ENCODE measurements at places on chromosomes 1 and 21.

- DNase-seq, result no peak
These were observed 565.2 kb upstream of the ADAMTS5 start for GRCh38 chr21:27532076-27532475.

- no peak for DNase-seq
These were observed 433.1 kb downstream of the PCP4 start for GRCh38 chr21:40300300-40300699.

DNA sequence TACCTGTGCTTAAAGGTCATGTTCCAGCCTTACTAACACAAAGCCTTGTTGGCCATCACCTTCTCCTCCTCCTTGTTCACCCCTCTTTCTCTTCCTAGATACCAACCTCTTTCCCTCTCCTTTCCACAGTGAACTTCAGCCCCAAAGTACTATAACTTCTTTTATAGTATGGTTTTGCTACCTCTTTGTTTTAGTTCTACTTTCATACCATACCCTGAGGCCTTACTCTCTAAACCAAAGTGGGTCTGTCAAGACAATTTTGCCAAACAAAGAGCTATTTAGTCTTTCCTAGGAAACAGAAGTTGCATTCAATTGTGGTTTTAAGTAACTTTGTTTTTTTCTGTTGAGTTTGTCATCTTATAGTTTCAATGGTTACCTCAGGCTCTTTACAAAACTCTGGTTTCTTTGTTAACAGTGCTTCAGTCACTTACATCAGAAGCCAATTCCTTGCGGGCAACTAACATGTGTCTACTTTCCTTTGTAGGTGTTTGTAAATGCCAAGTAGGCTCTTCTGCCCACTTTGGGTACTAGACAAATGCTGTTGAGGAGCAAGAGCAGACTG lies 623.9 kb upstream of the PKN2 start:
- DNase-seq, result no peak

DNA sequence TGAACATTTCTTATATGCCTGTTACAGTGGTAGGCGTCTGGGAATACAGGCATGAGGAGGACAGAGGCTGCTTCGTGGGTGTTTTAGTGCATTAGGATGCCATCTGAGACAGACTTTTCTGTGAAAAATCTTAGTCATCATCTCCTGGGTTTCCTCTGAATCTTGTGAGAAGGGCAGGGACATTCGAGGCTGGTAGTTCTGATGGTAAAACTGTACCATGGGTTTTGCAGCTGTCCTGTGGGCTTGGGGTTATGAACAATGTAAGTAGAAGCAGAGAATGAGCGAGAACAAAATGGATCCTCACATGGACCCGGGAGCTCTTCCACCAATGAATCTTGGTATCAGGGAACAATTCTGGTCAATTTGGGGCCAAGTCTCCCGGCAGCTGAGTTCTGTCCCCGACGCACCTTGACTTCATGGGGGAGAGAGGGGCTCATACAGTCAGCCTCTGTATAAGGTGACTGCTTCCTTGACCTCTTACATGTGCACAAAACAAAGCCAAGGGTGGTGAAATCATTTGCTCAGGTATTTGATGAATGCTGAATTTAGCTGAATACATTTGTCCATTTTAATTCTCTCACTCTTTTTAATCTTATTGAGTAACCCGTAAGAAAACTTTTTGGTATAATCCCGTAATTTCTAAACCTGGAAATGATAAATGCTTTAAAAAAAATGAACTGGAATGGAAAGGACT lies 63.6 kb upstream of the ERRFI1 start:
- DNase-seq, result no peak

DNA sequence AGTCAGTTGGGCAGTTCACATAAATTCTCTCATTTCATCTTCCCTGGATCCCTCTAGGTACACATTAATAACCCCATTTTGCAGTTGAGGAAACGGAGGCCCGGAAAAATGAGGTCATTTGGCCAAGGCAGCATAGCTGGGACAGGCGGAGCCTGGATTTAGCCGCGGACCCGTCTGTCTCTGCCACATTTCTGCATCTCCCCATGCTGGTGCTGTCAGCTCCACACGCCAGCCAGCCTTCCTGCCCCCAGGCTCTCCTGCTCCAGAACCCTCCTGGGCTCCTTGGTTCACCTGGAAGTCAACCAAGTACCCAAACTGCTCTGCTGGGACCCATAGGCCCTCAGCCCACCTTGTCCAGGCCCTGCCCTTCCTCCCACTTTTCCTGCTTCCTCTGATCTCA lies 7.6 kb downstream of the FOXO6 start:
- no peak for DNase-seq

GRCh38 chr21:29074783-29075182 lies 1.3 kb upstream of the CCT8 start:
- no peak for DNase-seq

DNA sequence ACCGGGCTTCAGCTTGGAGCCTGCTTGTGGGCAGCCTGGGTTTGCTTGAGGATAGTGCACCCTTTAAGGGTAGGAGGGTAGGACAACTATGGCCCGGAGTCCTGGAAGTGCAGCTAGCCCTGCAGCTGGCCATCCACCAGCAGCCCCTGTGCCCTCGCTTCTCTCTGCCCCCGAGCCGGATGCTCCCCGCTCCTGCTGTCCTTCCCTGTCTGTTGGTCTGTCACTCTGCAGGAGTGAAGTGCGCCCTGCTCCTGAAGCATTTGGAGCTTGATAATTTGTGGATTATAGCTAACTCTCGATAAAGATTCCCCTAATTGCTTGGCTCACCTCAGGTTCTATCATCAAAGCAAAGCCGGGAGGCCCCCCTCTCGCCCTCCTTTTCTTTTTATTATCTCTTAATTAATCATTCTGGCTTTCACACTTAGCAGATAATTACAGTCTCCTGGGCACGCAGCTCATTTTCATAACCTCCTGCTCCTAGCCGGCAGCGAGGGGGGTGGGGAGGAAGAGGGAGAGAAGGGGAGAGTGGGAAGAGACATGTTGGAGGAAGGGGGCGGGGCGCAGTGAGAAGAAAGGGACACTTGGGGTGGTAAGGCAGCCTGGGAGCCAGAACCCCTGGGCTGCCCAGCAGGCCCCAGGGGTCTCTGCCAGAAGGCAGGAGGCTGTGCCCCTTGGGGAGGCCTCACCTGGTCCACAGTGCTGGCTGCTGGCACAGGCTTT lies 14.4 kb downstream of the KIRREL1 start:
- no peak for DNase-seq

DNA sequence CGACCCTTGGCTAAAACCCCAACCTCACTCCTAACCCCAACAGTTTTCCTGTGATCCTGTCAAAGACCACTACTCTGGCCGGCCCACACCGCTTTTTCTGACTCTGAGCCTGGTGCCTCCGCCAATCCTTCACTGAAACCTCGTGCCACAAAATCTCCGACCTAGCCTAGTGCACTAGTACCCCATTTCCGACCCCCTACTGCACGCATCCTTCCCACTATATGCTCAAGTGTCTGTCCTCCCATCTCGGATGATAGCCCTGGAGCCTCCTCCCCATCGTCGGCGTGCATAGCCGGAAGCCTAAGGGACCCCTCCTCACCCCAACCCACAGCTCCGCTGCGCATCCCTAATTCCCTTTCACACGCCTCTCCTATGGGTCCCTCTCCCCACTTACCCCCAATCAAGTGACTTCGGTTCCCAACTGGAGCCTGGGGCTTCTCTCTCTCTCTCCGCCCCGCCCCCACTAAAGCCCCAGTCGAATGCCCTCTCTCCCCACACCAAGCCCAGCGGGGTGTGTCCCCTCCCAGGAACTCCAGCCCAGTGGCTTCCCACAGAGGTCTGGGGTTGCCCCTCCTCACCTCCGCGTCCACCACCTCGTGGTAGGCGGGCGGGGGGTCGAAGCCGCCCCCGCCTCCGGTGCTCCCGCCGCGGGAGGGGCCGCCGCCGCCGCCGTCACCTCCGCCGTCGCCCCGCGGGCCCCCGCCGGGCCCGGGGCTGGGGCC lies 791 bp downstream of the USP24 start:
- DNase-seq, result peak; percentile 19

DNA sequence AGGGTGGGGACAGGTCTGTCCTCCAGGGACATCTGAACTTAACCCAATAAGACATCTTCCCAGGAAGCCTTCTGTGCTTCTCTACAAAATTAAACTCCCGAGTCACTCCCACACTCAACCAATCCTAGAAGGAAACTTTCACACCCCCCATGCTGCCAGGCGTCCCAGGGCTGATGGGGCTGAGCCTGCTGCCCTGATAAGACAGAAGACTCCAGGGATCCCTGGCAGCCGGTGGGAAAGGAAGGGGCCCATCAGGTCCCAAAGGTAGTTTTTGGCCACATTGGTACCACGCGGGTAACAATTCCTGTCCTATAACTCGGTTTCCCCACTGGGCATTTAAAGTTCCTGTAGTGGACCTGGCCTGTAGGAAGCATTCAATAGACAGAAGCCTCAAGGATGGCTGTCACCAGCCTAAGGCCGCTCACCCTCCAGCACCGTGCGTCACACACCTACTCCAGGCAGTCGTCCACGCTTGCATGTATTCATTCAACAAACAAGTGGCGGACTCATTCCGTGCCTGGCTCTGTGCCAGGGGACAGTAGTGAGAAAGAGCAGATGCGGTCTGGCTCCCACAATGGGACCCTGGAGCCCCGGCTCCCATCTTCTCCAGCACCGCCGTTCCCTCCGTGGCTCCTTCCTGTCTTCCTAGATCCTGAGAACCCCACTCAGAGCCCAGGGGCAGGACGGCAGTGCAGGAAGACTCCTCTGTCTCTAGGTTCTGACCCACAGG lies 465.2 kb downstream of the NPHP4 start:
- no peak for DNase-seq

GRCh38 chr1:21297975-21298374 lies 7.7 kb upstream of the ECE1 start:
- no peak for DNase-seq

DNA sequence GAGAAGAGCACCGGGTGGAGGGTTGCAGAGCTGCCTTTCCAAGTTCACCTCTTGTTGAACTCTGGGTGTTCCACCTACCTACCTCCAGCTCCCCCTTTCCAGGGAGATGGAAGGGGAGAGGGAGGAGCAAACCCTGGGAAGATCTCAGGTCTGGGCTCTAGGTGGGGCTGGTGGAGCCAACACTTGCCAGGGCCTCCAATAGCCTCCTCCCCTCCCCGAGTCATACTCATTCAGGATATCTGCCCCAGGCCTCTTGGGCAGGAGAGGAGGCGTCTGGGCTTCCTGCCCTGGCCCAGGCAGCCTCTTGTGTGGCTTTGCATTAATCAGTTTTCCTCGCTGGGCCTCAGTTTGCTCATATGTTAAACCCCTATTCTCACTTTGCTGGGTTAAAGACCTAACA lies 13.4 kb downstream of the RAP1GAP start:
- DNase-seq, result no peak

- no peak for DNase-seq
These were observed 175.8 kb upstream of the VAMP3 start for GRCh38 chr1:7595336-7595735.

DNA sequence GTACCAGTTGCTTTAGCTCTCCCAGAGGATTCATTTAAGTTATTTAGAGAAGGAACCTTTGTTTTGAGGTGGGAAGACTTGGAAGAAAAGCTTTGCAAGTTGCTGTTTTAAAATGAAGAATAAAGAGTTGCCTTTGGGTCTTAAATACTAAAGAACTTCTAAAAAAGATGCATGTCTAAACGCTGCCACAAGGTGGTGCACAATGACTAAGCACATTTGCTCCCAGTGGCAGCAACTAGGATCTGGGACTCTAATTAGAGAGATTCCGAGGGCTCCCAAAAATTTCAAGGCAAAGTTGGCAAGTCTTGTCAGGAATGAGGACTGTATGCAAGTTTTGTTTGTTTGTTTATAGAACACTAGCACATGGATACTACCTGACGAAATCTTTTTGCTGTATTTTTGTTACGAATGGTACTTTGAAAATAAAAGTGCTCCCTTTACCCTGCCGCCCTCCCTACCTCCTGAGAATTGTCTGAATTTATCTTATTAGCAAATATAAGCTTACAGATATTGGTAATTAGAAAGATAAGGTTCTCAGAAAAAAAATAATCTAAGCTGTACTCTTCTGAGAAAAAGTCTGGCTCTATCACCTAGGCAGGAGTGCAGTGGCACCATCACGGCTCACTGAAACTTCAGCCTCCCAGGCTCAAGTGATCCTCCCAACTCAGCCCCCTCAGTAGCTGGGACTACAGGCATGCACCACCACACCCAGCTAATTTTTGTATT lies 121.8 kb downstream of the HFM1 start:
- DNase-seq, result peak; percentile 23

- DNase-seq, result no peak
These were observed 496.9 kb upstream of the CAMK1G start for GRCh38 chr1:209086486-209087192.

DNA sequence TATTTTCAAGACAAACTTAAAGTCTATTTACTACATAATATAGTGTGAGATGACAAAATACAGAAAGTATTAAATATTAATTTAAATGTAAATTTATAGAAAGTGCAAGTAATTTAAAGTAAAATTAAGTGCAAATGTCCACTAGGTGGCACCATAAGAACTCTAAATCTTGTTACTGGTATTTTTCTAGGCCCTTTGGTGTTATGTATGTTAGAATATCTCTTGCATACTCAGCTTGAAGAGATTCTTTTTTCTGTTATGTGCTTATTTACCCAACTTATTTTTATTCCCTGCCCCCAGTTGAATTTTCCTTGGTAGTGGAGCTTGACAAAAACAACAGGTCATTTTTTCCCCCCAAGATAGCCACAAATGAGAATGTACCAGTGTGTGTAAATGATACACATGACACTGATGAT lies 71.5 kb downstream of the RPS6KC1 start:
- DNase-seq, result no peak

GRCh38 chr1:210367566-210367965 lies 38.9 kb downstream of the HHAT start:
- no peak for DNase-seq

GRCh38 chr1:98910827-98911226 lies 93.8 kb downstream of the PLPPR5 start:
- DNase-seq, result no peak

- DNase-seq, result no peak
These were observed 228.8 kb downstream of the CAMTA1 start for GRCh38 chr1:7013833-7014639.

DNA sequence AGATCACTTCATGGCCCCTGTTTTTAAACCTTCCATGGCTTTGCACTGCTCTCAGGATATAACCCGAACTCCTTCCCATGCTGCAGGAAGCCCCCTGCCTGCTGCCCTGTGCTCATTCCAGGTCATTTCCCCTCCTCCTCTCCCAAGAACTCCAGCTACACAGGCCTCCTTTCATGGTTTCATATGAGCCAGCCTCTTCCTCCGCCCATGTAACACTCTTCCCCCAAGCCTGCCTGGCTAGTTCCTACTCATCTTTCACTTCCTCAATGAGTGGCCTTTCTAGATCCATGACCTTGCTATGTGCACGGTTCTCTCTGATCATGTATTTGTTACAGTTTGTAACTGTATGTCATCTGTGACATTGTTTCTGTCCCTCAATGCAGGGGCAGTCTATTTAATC lies 3.1 kb upstream of the NCF2 start:
- DNase-seq, result no peak

DNA sequence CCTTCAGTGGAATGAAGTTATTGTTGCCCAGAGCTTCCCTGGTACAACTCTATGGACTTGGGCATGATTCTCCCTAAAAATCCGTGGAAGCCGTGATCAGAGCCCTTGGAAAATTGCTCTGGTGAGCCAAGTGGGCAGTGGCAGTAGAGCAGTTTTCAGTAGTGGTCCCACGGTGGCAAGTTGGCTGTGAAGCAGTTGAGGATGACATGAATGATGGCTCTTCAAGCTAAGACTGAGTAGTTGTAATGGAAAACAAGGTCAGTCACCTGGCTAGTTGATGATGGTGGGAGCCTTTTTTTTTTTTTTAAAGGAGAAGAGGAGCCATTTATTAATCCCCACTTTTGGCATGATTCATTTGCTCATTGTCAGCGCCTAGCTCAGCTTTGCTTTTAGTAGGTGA lies 36.2 kb downstream of the PBX1 start:
- no peak for DNase-seq

GRCh38 chr1:22591576-22591975 lies 28.3 kb downstream of the EPHA8 start:
- DNase-seq, result no peak
